ENCODE measurements at places on chromosomes 2 and 18.

DNA sequence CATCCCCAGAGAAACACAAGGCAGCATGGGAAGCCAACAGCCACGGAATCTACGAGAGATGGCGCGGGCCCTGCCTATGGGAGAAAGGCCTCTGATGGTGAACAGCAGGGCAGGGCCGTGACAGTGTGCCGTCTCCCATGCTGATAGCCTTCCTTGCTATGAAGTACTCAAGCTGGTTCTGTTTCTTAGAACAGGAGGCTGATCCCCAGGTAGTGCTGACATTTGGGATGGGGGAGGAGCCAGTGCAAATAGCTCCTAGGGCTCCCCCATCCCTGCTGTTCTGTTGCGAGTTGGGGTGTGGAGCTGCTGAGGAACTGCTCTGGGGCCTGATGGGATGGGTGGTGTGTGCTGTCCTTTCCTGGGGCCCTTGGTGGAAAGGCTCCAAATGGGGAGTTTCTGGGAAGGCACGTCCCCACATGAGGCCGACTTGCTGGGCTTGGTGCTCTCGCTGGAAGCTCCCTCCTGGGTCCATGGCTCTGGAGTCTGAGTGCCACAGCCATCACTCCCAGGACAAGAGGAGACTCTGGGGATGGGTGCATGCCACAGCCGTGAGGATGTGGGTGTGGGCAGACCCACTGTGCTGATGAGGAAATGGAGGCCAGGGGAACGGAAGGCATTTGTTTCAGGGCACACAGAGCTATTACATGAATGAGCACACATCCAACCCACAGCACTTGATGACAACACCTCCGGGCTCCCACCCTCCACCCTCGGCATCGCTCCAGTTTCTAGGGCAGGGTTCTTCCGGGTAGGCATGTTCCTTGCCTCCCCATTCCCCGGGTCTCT is 246.8 kb downstream of the HDAC4 start:
- H3K36me3 ChIP-seq, result peaks cover 8% of the 10 kb centered on the region
- H3K4me1 ChIP-seq, result no peaks in the 10 kb centered on the region
- no peak for DNase-seq
- H3K27ac ChIP-seq, result no peak overlapping the region

DNA sequence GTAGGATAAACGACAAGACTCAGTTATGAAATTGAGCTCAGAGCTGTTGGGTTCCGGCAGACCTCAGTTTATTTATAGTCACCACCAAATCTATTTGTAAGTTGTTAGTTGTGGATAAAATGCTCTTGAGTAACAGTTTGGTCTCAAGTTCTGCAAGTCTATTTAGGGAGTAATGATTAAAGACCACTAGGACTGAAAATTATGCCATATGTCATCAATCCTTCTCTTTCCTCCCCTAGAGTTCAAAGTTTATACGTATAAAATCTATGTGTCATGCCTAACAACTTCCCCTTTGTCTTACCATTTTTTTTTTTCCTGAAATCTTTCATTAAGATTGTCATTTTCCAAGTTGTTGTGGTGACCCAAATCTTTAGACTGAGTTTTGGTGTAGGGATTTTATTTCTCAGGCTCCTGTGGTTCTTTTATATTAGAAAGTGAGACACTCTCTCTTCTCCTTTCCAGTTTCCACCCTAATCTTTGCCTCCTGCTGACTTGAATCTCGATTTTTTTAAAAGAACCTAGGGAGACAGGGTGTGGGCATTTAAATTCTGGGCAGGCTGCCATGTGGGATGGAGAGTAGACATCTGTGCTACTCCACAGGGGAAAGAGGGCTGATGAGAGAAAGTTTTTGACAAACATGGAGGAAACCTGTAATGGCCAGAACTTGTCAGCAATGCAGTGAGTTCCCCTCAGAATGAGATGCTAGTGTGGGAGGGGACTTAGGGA is 51.0 kb downstream of the LAMA3 start:
- H3K4me3 ChIP-seq, result no peak overlapping the region
- H3K4me1 ChIP-seq, result peaks cover 3% of the 10 kb centered on the region
- H3K27me3 ChIP-seq, result no peaks in the 10 kb centered on the region
- no peaks in the 10 kb centered on the region for H3K36me3 ChIP-seq
- no peak overlapping the region for H3K27ac ChIP-seq
- no peak for DNase-seq

DNA sequence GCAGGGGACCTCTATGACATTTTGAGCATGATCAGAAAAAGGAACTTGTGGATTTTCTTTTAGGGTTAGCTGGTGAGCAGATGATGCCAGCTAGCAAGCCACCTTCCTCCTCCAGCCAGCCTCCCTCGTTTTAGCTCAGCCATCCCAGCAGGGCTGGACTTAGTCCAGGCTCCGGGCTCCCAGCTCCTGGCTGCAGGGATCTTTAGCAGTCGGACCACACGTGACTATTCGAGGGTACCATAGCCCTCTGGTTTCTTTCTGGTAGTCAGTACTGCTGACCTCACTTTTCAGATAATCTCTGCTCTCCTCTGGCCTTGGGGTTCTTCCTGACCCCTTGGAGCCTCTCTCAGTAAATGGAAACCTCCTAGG is 31.8 kb downstream of the NCK2 start:
- no peak for DNase-seq
- H3K27ac ChIP-seq, result no peak overlapping the region
- H3K27me3 ChIP-seq, result no peaks in the 10 kb centered on the region
- H3K4me3 ChIP-seq, result no peak overlapping the region

- no peak overlapping the region for H3K4me3 ChIP-seq
- H3K36me3 ChIP-seq, result no peaks in the 10 kb centered on the region
- no peak overlapping the region for H3K27ac ChIP-seq
- no peak for DNase-seq
- H3K4me1 ChIP-seq, result no peaks in the 10 kb centered on the region
Observed at GRCh38 chr2:120436460-120436739, 90.5 kb downstream of the INHBB start.

DNA sequence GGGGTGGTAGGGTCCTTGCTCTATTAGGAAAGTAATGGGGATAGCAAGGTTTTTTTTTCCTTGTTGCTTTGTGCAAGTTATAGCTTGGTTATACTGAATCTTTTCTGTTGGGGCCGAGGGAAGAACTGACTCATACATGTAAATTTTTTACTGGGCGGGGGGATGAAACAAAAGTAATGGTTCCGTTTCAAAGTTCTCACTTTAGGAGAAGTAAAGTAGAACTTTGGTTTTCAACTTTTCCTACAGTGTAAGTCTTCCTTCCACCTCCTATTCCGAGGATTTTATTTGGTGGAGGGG is 1.1 kb downstream of the AFTPH start:
- no peak for DNase-seq
- peak overlapping the region; percentile 70 for H3K4me3 ChIP-seq
- H3K36me3 ChIP-seq, result no peaks in the 10 kb centered on the region
- peaks cover 40% of the 10 kb centered on the region for H3K4me1 ChIP-seq
- H3K27ac ChIP-seq, result peak overlapping the region; percentile 88

DNA sequence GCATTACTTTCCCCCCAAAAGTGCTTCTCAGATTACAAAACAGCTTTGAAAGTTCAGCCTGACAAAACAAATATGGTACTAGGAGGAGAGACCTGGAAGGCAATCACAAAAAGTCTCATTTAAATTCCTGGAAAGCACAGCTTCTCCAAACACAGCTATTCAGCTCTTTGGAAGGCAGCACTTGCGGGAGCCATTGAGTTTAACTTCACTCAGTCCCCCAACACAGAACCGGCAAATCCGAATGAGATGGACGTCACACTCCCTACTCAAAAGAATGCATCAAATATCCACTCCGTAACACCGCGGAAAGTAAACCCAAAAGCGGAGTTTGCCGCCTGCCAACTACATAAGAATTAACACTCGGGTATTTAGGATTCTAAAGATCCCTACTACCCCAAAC is 638 bp downstream of the ST6GAL2 start:
- H3K36me3 ChIP-seq, result no peaks in the 10 kb centered on the region
- DNase-seq, result no peak
- peaks cover 48% of the 10 kb centered on the region for H3K27me3 ChIP-seq
- H3K27ac ChIP-seq, result no peak overlapping the region

DNA sequence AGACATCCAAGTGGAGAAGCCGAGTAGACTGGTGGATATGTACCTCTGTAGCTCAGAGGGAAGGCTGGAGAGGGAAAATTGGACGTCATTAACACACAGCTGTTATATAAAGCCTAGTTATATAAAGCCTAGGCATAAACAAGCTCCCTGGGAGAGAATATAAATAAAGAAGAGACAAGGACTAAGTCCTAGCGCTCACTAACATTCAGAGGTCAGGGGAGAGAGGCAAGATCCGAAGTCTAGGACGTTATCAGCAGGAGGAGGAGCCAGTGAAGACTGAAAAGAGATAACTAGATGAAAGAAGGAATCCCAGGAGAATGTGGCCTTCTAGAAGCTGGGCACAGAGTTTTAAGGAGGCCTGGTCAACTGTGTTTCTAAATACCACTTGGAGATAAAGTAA is 55.3 kb downstream of the NOL10 start:
- no peaks in the 10 kb centered on the region for H3K27me3 ChIP-seq
- no peak overlapping the region for H3K27ac ChIP-seq
- no peak overlapping the region for H3K4me3 ChIP-seq

Data from heart left ventricle (tissue), 16 donors.